ENCODE measurements at places on chromosomes 5 and 9. TPM values are rescaled to one million over a fixed set of nuclear protein-coding genes. Genes with fewer than 3 reads are reported as not detected.

Gene FAM193B
- total RNA-seq: 7.3 TPM

Gene TAF11L12
- not detected for total RNA-seq

Gene TAS2R1
- total RNA-seq: not detected

Gene ADAMTS16
- 1.3 TPM for total RNA-seq

Gene ENTREP1
- total RNA-seq: 1.0 TPM

Gene IGFBPL1
- total RNA-seq: 0.65 TPM

Gene CFAP77
- not detected for total RNA-seq

Gene SPATA31D4
- not detected for total RNA-seq

Gene ALDOB
- total RNA-seq: not detected

Gene RNF180
- 13.0 TPM for total RNA-seq

Gene CD14
- total RNA-seq: not detected

Gene STPG3
- not detected for total RNA-seq

Gene FGD3
- 0.52 TPM for total RNA-seq

Gene ZNF608
- 59.6 TPM for total RNA-seq

Measured in renal cortical epithelial cell (primary cell).